Mammary microvascular endothelial cell (primary cell): ENCODE measurements at places on chromosomes 7 and 10. TPM values are rescaled to one million over a fixed set of nuclear protein-coding genes. Genes with fewer than 3 reads are reported as not detected.

The PKD2L1 gene
- not detected in 2 replicates for total RNA-seq

The RPEL1 gene
- not detected in 2 replicates for total RNA-seq

The C7orf33 gene
- total RNA-seq: not detected in 2 replicates

The ADAMTS14 gene
- total RNA-seq: not detected in 2 replicates

The NKX2-3 gene
- not detected in 2 replicates for total RNA-seq

The NUTM2E gene
- total RNA-seq: 0.05 TPM in 1 of 2 replicates, not detected in the other

The PLXDC2 gene
- 0.07 and 1.1 TPM in 2 replicates for total RNA-seq

The STEAP1B gene
- total RNA-seq: 47.8 and 49.8 TPM in 2 replicates

The HOXA5 gene
- total RNA-seq: 13.8 and 15.3 TPM in 2 replicates

The ALDH18A1 gene
- 56.6 and 58.0 TPM in 2 replicates for total RNA-seq

The HTR7 gene
- total RNA-seq: not detected in 2 replicates

The FFAR4 gene
- total RNA-seq: not detected in 2 replicates

The FAM131B gene
- 0.54 and 1.2 TPM in 2 replicates for total RNA-seq

The DNAJC9 gene
- 54.2 and 58.6 TPM in 2 replicates for total RNA-seq

The DYDC2 gene
- not detected in 2 replicates for total RNA-seq

The CALML3 gene
- not detected in 2 replicates for total RNA-seq

The NEUROD6 gene
- total RNA-seq: not detected in 2 replicates

The LIPK gene
- total RNA-seq: not detected in 2 replicates

The COL1A2 gene
- 6.7 and 7.7 TPM in 2 replicates for total RNA-seq

The SPDYE6 gene
- 0.07 TPM in 1 of 2 replicates, not detected in the other for total RNA-seq

The SLC16A12 gene
- total RNA-seq: not detected in 2 replicates

The LRRC18 gene
- not detected in 2 replicates for total RNA-seq

The LOXL4 gene
- total RNA-seq: 9.1 and 9.3 TPM in 2 replicates

The GPR146 gene
- 7.8 TPM in 2 replicates for total RNA-seq

The ERVW-1 gene
- total RNA-seq: not detected in 2 replicates

The PRKAR2B gene
- total RNA-seq: 56.7 and 58.6 TPM in 2 replicates
